ENCODE measurements at places on chromosomes 4 and X.

- no peak for DNase-seq
These were observed 65.2 kb upstream of the MTM1 start for GRCh38 chrX:150502979-150503897.

DNA sequence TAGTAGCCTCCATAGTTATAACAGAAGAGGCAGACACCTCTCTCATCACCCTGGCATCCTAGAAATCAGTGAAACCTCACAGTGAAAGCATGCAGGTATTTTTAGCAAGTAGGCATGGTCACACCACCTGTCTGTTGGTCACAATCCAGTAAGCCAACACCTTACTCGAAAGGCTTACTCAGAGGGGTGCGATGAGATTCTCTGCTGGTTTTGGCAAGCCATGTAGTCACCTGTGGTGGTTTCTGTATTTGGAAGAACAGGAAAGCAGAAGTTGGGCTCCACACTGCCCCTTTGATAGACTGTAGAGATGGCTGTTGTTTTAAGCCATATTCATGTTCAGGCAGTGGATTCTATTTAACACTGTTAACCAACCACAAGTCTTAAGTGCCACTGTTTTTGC is 134.7 kb downstream of the DCLK2 start:
- no peak for DNase-seq

GRCh38 chr4:4640692-4641091 is 98.8 kb upstream of the STX18 start:
- DNase-seq: no peak

GRCh38 chrX:70969635-70970481 is 39.0 kb upstream of the SLC7A3 start:
- DNase-seq: no peak

- no peak for DNase-seq
These were observed 36.6 kb upstream of the BTC start for GRCh38 chr4:74830928-74831327.

DNA sequence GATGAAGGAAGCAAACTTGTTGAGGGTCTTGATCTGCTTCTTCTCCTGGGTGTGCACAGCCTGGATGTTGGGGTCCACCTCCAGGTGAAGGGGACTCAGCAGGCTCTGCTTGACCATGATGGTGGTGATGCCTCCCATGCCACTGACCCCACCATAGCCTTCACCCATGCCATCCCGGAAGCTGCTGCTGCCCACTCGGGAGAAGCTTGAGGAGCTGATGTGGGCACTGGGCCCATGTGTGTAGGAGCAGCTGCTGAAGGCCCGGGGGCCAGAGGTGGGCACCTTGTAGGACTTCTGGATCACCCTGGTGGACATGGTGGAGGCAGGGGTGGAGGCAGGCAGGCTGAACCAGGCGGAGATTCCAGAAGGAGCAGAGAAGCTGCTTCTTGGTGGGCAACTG is 432.7 kb upstream of the DIPK2B start:
- DNase-seq: no peak

GRCh38 chr4:68655764-68656444 is 14.5 kb downstream of the UGT2B15 start:
- no peak for DNase-seq

GRCh38 chr4:87697272-87697671 is 47.2 kb downstream of the DMP1 start:
- DNase-seq: no peak

DNA sequence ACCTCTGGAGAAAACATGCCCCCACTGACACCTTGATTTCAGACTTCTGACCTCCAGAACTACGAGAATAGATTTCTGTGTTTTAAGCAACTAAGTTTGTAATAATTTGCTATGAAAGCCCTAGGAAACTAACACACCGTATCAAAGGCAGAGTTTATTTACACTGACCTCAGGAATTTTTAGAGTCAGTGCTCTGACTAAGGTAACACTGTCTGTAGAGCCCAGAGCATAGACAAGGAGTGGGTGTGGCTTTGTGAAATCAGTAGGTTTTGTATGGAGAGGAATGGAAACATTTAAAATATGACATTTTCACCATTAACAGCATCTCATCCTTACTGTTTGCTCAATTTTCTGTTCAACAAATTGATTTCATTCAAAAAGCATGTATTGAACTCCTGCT is 764.4 kb upstream of the PCDH10 start:
- DNase-seq: no peak

DNA sequence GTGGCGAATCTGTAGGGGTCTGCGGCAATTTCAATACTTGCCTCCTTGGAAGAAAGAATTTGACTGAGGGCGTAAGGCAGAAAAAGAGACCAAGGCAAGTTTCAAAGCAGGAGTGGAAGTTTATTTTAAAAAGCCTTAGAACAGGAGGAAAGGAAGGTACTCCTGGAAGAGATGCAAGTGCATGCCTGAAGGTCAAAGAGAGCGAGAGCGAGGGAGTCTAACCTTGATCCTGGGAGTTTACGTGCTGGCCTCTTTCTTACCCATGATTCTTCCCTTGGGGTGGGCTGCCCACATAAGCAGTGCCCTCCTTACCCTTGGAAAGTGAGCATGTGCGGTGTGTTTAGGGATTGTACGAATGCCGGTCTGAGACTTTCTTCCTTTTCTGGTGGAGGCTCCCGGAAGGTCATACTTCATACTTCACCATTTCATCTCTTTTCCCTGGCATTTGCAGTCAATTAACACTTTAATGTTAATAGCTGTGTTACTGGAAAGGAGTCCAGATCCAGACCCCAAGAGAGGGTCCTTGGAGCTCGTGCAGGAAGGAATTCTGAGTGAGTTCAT is 40.0 kb downstream of the ARSD start:
- DNase-seq: no peak

GRCh38 chr4:5755679-5756078 is 44.7 kb downstream of the EVC start:
- no peak for DNase-seq

DNA sequence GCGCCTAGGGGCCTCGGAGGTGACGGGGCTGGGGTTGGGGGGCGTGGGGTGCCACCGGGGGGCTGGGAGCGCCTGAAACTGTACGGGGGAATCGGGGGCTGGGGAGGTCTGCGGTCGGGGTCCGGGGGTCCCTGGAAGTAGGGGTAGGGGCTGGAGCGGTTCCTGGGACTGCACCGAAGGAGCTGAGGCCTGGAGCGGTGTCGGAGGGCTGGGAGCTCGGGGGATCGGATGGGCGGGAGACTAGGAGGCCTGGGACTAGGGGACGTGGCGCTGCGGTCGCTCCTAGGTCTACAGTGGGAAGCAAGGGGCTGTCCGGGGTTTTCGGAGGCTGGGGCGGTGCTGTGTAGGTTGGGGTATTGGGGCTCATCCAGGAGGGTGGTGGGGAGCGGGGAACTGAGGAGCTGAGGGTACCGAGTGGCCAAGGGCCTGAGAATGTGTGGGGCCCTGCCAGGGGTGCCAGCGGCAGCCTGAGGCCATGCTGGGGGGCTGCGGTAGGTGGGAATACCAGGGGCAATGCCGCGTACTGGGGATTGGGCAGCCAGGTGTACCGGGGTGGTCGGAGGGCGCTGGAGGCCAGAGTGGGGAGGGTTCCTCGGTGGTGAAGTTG is 562 bp downstream of the AKAP17A start:
- peak; percentile 13 for DNase-seq

DNA sequence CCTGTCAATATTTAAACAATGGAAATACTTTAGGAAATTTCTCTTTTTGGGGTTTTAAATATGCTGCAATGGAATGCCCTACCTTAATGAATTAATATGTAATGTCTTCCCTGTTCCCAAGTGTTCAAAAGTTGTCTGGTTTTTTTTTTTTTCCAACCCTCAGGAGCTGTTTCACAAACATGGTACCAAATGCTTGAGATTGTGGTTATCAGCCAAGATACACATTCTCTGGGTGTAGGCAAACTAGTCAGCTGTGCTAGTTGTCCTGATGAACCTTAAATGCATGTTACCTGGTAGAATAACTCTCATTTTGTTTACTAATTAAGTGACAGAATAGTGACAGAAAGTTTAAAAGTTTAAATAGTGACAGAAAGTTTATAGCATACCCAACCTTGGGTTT is 50.7 kb downstream of the FHL1 start:
- no peak for DNase-seq

DNA sequence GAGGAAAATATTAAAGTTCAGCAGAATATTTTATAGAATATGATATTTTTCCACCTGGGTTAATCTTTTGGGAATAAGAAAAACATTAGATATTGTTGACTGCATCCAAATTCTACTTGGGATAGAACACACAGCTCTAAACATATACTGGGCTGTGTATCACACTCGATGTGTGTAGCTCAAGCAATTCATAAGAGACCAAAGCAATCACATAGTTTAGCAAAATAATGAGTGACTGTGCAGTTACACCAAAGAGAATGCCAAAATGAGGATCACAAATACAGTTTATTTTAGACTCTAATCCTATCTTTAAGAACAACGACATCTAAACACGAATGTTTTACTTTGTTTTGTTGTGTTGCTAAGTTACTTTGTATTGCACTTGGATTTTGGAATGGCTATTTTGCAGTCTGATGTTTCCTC is 101.2 kb downstream of the CBR4 start:
- no peak for DNase-seq

- no peak for DNase-seq
These were observed 16.5 kb upstream of the EGFL6 start for GRCh38 chrX:13552892-13553291.

GRCh38 chrX:13747836-13748235 is 13.3 kb downstream of the OFD1 start:
- no peak for DNase-seq

GRCh38 chrX:78168065-78168464 is 28.6 kb upstream of the TAF9B start:
- DNase-seq: no peak

- DNase-seq: no peak
These were observed 5.0 kb downstream of the AWAT2 start for GRCh38 chrX:70044541-70045245.

All from stimulated activated CD4-positive, alpha-beta T cell treated with anti-CD3 and anti-CD28 coated beads, Interleukin-12 subunit alpha, Interleukin-12 subunit beta, amount 100 ng/mL, for 4 hours (primary cell).